ENCODE measurements at places on chromosomes 11 and 22. TPM values are rescaled to one million over a fixed set of nuclear protein-coding genes. Genes with fewer than 3 reads are reported as not detected.

DNA sequence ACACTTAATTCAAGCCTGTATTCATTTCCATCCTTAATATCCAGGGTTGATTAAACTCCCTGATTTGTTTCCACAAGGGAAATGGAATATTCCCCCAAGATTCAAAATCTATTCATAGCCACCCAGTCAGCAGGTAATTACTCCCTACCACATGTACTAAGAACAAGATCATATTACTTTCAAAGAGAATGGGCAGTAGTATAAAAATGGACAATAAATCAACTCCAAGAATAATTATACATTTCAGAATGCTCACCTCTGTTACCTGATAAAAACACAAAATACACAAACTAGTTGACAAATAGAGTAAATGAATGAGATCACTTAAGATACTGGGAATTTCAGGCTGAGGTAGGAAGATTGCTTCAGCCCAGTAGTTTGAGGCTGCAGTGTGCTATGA lies 8.5 kb upstream of the FEZ1 start:
- DNase-seq = no peak

DNA sequence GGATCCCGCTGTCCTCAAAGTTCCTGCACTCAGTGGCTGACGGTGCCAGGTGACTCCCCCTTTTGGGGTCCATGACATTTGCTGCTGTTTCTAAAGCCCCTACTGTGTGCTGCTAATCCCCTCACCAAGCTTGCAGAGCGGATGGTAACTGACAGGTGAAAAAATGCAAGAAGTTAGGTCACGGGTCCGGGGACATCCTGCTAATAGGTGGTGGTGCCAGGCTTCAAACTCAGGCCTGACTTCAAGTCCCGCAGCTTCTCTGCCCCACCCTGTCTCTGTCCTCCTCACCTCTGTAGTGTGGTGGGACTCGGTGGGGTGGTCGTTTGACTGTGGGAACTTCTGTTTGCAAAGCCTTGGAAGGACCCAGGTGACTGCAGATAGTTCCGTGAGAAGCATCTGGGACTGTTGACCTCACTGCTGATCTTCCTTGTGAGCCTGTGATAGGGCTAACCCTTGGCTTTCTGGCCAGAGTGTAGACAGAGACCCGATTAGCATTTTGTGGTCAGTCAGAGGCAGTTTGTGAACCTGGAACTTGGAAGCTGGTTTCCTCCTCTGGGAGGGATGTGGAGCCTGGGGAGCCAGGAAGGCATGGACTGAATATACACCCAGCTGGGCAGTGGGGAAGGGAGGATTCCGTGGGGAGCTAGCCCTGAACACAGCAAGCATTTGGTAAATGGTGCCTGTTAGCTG lies 115.4 kb upstream of the OR4B1 start:
- DNase-seq = no peak

GRCh38 chr11:101620026-101620425 lies 36.2 kb upstream of the TRPC6 start:
- DNase-seq = no peak

DNA sequence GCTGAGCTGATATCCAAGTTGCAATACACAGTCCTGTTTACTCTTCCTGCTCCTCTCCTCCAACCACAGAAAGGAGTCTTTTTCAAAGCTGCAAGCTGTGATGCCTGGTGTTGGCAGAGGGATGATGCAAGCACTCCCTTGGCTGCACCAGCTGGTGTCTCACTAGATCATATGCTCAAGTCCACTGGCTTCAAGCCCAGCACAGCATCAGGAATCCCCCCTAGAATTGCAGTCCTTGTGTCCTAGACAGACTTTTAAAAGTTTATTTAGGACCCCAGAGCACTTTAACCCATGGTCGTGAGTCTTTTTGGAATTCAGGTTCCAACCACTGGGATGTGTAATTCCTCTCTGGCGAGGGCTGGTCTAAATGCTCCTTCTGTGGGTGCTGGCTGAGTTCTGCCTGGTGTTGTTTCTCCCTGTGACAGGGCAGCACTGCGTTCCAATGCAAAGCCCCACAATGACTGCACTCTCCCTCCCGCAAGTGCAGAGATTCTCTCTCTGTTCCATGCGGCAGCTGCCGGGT lies 1.9 kb upstream of the HEPN1 start:
- no peak for DNase-seq

GRCh38 chr11:10645212-10645795 lies 48.3 kb downstream of the IRAG1 start:
- DNase-seq = no peak

DNA sequence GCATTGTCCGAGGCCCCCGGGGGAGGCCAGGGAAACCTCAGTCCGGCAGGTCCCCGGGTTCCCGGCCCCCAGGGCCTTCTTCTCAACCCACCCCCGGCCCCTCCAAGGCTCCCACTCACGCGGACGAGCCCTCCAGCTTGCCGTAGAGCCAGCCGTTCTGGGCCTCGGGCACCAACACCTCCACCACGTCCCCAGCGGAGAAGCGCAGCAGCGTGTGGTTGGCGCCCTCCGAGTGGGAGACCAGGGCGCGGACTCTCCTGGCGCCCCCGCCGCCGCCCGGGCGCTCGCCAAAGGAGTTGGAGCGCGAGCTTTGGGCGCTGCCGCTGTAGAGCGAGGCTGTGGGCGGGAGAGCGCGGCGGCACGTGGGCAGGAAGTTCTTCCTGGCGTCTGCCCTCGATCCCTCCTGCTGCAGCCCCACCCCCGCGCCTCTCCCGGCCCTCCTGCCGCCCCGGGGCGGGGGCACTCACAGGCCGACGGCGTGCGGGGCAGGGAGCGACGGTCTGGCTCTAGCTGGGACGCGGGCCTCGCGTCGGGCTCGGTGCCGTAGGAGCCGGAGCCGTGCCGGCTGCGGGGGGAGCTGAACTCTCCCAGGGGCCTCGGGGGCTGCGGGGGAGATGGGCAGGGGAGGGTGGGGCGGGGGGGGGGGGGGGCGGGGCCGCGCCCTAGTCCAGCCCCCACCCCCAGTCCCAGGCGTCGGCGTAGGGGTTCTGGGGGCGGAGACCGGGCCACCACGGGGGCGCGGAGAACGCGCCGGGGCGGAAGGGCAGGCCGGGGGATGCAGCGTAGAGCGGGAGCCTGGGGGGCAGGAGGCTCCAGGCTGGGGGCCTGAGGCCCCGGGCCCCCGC lies 4.9 kb upstream of the SLC16A8 start:
- no peak for DNase-seq

DNA sequence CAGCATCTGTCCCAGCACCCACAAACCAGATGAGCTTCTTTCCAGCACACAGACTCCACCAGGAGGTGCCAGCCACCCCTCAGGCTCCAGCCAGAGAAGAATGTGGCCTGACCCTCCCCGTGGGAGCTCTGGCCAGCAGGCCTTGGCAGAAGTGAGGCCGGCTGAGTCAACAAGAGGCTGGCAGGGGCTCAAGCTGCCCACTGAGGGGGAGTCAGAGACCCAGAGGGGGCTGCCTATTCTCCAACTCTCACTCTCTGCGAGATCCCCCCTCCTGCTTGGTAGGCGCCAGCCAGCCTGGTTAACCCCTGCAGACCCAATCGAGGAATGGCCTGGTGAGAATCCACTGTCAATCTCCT lies 10.6 kb upstream of the CDC42EP1 start:
- DNase-seq = no peak

DNA sequence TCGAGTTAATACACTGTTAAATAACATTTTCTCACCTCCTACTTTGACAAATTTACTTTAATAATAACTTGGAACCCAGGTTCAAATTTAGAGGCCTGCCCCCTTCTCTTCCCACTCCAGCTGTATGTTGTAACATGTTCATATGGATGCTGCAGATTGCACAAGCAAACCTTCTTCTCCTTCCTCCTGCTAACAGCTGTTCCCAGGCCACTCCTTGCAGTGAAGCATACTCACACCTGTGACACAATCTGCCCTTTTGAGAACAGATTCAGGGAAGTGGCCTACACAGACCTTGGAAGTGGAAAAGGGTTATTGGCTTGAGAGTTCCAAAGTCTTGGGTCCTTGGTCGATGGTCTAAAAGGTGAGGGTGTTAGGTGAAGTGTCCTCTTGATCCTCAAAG lies 131.9 kb downstream of the TEAD1 start:
- no peak for DNase-seq

DNA sequence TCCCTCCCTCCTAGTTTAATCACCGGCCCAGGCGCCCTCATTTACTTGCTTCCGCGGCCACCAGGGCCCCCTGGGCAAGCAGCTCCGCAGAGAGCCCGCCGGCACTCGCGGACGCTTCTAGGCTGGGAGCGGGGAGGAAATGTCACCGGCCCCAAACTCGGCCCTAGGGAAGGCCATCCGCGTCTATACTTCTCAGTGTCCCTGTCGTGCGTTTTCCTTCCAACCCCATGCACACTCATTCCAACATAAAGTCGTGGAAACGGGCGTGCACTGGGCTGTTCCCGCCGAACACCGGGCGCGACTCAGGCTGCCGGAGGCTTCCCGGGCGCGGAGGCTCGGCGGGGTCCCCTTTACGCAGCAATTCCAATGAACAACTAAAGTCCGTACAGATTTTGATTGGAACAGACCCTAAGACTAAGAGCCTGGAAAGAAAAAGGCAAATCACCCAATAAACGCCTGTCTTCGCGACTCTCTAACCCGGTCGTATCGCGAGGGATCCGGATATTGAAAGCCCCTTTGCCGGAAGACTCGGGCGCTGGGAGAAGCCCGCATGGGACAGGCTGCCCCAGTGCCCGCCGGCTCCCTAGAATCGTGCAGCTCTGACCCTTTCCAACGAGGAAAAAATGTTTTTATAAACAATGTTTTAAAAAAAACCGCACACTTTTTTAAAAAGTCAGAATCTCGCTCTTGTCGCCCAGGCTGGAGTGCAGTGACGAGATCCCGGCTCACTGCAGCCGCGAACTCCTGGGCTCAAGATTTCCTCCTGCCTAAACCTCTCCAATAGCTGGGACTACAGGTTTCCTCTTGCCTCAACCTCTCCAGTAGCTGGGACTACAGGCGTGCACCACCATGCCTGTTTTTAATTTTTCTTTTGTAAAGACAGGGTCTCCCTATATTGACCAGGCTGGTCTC lies 1.3 kb upstream of the BARX2 start:
- DNase-seq = no peak

GRCh38 chr11:36427079-36427478 lies 83.0 kb downstream of the TRAF6 start:
- no peak for DNase-seq

DNA sequence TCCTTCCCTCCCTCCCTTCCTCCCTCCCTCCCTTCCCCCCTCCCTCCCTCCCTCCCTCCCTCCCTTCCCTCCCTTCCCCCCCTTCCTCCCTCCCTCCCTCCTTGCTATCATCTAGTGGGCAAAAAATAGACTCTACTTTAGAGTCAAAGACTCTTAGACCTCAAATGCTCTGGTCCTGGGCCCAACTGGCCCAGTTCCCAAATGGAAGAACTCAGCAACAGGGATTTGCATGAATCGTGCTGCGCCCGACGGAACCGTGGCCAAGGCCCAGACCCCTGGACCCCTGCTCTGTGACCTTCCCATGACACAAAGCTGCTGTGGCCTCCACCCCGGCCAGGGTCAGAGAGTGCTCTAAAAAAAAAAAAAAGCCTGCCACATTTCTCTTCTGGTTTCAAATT lies 97.4 kb downstream of the WNT7B start:
- DNase-seq = no peak

GRCh38 chr11:17580271-17580670 lies 33.2 kb downstream of the OTOG start:
- DNase-seq = no peak

DNA sequence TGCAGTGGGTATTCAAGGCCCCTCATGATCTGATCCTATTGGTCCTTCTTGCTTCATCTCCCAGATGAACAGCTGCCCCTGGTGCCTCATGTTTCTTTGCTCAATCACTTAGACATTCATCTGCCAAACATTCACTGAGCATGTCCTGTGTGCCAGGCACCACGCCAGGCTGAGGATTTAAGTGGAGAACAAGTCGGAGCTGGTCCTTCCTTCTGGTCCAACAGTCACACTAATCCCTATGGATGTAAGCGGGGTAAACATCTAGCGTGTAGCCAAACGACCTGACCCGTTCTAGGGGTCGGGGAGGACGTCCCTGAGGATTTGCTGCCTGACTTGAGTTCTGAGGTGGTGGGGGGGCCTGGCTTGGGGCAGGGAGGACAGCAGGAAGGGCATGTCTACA lies 21.9 kb downstream of the ZMAT5 start:
- DNase-seq = no peak

- DNase-seq = no peak
Observed at GRCh38 chr11:2192435-2192834, 20.8 kb upstream of the TH start.

GRCh38 chr11:17351172-17351509 lies 459 bp upstream of the NCR3LG1 start:
- no peak for DNase-seq

DNA sequence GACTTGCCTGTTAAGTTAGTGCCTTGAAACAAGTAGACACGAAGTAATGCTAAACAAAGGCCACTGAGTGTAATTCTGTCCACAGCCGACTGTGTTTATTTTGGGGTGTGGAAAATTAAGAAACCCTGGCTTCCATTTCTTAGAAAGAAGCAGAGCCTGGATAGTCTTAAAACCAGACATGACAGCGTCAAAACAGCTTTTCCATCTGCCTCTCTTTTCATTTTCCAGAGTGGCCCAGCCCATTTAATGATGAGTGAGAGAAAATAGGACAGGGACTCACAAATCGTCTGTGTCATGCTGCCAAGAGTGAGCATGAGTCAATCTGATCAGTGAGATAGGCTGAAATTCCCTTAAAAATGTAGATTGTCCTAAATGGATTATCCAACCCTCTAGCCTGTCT lies 485.9 kb downstream of the JRKL start:
- no peak for DNase-seq

DNA sequence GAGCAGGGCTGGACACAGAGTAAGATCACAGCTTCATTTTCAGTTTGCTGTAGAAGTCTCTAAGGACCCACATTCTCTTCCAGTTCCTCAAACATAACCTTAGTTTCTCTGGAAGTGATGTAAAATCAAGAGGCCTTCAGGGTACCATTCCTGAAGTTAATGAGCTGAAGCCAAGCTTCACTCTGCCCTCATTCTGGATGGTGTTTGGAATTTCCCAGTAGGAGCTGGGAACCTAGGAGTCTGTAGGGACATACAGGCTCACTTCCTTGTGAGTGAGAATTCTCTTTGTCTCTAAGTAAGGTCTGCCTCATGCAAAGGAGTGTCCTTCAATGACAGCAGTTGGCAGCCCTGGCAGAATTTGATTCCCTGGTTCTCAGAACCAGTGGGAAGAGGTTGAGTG lies 142.4 kb upstream of the NARS2 start:
- no peak for DNase-seq

GRCh38 chr22:39486951-39487825 lies 14.9 kb upstream of the MIEF1 start:
- DNase-seq = no peak

- DNase-seq = no peak
Observed at GRCh38 chr22:36922711-36923110, 9.3 kb downstream of the CSF2RB start.

The E2F8 gene
- 22.4 TPM for polyA plus RNA-seq

The MRGPRX3 gene
- not detected for polyA plus RNA-seq

The APOL1 gene
- polyA plus RNA-seq = 4.3 TPM

The SIK2 gene
- 22.4 TPM for polyA plus RNA-seq

The SAAL1 gene
- 16.7 TPM for polyA plus RNA-seq

The BSCL2 gene
- 16.5 TPM for polyA plus RNA-seq

The NRGN gene
- 4.7 TPM for polyA plus RNA-seq

The PKDREJ gene
- 0.67 TPM for polyA plus RNA-seq

The SLC15A3 gene
- 18.2 TPM for polyA plus RNA-seq

The GAL3ST1 gene
- 6.0 TPM for polyA plus RNA-seq

The C2CD2L gene
- polyA plus RNA-seq = 6.5 TPM

The OR52A1 gene
- polyA plus RNA-seq = 0.03 TPM

The MADD gene
- polyA plus RNA-seq = 31.6 TPM

The SH3BP1 gene
- polyA plus RNA-seq = 10.5 TPM

The SEC14L6 gene
- 0.22 TPM for polyA plus RNA-seq

Measured in forelimb muscle (tissue), 1 donor.